Left forelimb (tissue), 1 donor: ENCODE measurements at places on chromosomes 3 and 15.
A peak's percentile ranks its signal among the peaks of the same experiment; 100 is the strongest.

DNA sequence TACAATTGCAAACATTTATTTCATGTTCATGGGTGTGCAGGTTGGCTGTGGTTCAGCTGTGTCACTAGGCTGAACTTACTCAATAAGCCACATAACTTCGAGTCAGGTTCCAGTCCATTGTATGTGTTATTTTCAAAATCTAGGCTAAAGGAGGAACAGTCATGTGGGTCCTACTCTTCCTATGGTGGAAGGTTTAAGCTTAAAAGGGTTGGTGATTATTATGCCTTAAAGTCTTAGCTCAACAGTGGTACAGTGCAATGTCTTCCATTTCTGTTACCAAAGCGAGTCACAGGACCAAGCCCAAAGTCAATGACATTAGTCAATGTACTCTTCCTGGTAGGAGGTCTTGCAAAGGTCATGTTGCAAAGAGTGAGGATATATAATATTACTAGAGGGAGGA, 78.2 kb downstream of the ATG7 start:
- DNase-seq: no peak

GRCh38 chr3:196236223-196236622, 19.9 kb downstream of the SLC51A start:
- no peak for DNase-seq

- DNase-seq: no peak
Observed at GRCh38 chr3:36411587-36411986, 31.3 kb downstream of the STAC start.

- DNase-seq: no peak
Observed at GRCh38 chr3:47577583-47578118, 1.0 kb downstream of the CSPG5 start.

- DNase-seq: peak; percentile 72
Observed at GRCh38 chr15:71115567-71116351, 488 bp downstream of the THSD4 start.

DNA sequence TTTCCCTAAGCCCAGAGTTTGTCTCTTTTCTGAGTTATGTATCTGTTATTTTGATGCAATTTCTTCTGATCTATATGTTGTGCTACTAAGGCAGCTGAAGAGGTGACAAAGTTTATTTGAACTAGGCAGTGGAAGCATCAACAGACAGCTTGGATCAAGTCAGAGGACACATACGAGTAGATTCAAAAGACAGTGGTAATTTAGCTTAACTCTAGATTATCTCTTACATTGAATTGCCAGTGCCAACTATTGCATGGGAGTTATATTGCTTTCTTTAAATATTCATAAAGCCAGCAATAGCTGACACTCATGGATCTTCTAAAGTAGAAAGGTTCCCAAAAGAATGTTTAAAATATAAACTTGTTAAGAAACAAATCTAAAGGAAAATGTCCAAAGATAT, 37.3 kb upstream of the CCDC66 start:
- no peak for DNase-seq

DNA sequence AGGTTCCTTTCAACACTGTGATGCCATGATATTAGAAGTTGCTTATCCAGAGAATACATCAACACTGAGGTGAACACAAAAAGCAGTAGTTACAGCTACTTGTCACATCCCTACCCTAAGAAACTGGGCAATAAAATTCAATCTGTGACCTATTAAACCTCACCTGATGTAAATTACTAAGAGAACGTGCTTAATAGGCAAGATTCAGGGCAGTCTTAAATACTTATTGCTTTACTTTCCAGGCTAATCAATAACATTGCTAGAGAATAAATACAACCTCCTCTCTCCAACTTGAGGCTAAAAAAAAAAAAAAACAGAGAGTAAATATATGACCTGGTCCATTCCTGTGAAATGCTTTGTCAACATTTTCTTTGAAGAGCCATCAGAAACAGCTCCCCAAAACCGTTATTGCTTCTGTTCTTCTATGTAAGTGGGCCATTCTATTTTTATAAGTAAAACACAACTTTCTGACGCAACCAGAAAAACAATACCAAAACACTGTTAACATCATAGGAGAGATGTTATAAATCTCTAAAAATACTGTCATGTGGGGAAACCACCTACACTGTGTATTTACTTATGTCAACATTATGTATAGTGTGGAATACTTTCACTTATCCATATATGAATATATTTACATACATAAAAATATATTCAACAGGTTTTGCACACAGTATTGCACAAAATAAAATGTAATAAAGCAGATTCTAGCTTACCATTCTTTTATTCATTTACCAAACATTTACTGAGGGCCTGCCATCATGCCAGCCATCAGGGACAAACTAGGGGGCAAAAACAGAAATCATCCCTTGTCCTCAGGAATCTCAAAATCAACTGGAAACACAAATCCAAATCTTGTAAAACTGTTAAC, 2.7 kb downstream of the NKIRAS1 start:
- DNase-seq: no peak
